Activated T-cell treated with anti-CD3 and anti-CD28 coated beads for 48 hours (primary cell): ENCODE measurements at places on chromosomes 5 and 9.

DNA sequence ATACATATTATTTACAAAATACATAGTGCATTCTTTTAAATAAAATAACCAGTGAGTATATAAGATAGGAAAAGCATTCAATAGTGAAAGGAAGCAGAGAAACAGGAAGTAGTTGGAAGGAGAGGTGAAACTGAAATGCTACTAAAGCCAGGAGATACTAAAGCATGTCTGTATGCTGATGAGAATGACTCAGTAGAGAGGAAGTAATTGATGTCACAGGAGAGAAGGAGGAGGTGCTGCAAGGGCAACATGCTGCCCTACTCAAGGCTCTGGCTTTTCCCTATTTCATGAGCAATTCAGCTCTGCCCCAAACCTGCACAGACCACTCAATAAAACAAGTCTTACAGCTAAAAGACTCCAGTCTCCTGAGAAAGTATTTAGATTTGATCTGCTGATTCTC is 108.5 kb upstream of the TXNDC8 start:
- no peak for DNase-seq

DNA sequence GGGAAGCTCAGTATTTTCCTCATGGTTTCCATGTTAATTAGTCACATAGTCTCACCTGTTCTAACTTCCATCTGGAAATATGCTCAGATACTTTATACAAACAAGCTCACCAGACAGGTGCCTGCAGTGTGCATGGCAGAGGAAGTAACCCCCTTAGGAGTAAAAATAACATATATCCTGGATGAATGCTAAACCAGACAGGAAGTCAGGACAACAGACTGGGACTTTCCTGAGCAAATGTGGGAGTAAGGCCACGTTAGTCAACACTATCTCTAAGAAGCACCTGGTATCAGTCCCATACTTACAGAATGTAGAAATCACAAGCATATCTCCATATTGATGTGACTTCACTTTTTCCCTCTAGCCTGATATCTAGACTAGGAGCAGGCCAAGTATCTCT is 128.4 kb downstream of the SEC61B start:
- DNase-seq = no peak

- DNase-seq = no peak
Observed at GRCh38 chr9:135053133-135053532, 34.3 kb upstream of the OLFM1 start.

GRCh38 chr5:38018016-38018415 is 178.2 kb upstream of the GDNF start:
- DNase-seq = no peak

GRCh38 chr9:8389531-8389930 is 590.0 kb upstream of the DMAC1 start:
- no peak for DNase-seq
